Hypothalamus (tissue), 51 donors: ENCODE measurements at places on chromosomes 4 and X.

DNA sequence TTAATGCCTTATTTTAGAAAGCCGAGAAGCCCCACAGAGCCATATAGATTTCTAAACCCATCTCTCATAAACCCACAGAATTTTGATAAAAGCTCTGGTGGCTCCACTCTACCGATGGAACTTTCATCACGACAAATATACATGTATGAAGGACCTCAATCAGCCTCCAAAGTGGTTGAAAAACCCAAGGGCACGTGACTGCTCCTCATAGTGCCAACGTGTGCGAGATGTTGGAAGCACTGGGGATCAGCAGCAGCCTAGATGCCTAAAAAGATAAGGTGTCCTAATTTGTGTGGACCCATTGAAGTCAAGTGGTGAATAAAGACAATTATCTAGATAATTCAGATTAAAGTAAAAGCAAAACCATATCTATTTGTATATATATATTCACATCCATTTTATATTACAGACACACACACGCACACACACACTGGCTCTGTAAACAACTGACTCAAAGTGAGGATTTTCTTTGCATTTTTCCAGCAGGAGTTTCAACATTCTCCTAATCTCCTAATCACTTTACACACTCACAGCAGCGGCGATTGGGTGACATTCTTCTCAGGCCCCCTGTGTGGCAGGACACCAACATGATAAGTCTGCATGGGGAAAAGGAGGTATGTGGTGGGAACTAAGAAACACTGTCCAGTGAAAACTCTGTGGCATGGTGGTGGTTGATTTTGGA lies 2.8 kb upstream of the PITX2 start:
- no peak for DNase-seq

DNA sequence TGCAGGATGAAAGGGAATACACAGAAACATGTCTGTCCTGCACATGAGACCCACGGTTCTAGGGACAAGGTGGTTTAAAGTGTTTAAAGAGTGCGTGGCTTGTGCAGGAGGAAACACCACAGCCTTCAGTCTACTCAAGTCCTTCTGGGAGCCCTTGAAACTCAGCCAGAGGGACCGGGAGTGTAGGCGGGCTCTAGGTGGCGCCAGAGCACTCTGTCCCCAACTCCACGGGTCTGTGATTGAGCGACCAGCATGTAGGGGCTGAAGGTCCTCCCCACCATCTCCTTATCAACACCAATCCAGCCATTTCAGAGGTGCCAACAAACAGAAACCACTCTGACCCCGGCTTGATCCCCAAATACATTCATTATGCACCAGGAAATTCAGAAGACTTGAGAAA lies 82.0 kb upstream of the CLDN34 start:
- DNase-seq = peak; percentile 9

- DNase-seq = no peak
These were observed 248.6 kb upstream of the VEGFC start for GRCh38 chr4:177041356-177041755.

DNA sequence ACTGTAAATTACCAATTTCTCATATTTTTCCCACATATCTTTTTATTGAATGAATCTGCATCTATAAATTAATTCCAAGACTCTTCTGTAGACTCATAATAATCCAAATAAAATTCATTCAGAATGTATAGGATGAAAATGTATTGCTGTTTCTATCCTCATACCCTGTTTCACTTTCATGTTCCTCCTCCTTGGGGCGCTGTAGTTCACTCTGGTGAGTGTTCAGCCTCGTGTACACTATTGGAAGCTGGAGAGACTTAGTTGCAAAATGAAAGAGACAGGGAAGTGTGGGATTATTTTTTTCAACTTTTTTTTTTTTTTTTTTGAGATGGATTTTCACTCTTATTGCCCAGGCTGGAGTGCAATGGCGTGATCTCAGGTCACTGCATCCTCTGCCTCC lies 296.1 kb downstream of the TLL1 start:
- no peak for DNase-seq

- no peak for DNase-seq
These were observed 849.4 kb upstream of the FTHL17 start for GRCh38 chrX:31921236-31921635.

DNA sequence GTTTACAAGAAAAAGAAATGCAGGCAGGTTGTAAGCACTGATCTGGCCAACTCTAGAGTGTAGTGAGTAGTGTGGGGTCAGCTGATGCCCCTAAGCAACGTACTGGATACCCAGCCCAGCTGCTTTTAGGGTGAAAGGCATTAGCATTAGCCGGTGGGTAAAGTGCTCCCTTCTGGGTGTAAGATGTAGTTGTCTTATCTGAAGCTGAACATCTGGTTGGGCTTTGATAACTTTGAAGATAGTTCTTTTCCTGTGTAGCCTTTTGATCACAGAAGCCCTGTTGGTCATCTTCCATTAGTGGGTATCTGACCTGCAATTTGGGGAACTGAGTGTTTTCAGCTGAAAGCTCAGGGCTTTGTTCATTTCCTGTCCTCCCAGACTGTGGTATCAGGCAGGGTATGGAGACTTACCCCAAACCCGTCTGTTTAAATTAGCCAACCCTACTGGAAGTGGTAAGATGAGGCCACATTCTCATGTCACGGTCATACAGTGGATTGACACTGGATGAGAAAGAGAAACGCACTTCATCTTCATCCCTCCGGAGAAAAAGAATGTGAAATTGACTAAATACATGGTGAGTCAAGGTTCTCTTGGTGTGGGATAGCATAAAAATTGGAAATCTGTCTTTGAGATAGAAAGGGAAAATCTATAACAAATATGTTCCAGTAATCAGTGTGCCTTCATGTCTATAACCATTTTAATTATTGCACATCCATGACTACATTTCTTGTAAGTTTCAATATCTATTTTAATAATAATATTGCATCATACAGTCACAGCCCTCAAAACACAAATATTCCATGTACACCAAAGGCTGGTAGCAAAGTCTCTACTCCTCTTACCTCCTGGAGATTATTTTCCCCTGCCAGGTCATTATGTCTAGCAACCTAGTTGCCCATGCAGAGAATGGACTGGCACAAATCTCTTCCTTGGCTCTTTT lies 8.7 kb downstream of the RHOH start:
- no peak for DNase-seq

GRCh38 chr4:84218031-84218430 lies 281.1 kb downstream of the NKX6-1 start:
- DNase-seq = no peak

GRCh38 chrX:54423161-54423888 lies 16.9 kb upstream of the TSR2 start:
- DNase-seq = no peak
